ENCODE measurements at places on chromosomes 1 and 21.
A peak's percentile ranks its signal among the peaks of the same experiment; 100 is the strongest.

GRCh38 chr1:118122234-118123004, 62.6 kb downstream of the SPAG17 start:
- DNase-seq: no peak

GRCh38 chr1:207748737-207749528, 2.9 kb upstream of the CD46 start:
- DNase-seq: no peak

DNA sequence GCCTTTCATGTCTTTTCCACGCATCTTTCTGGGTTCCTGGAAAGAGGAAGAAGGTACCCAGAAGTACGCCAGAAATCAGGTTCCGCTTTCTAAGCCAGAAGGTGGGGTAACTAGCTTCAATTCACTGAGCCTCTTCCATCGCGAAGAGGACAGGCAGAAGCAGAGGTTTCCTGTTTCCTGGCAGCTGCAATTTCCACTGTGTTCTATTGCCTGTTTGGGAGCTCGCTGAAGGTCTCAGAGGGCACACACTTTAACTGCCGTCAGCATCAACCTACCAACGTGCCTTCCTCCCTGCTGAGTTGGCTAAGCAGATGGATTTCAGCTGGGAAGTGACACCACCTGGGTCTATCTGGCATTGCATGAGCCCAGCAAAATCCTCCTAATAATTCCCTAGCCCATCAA, 10.0 kb downstream of the NCF2 start:
- DNase-seq: peak; percentile 49

GRCh38 chr1:209154912-209155311, 428.6 kb upstream of the CAMK1G start:
- no peak for DNase-seq

All from GM10248 (cell line).